ENCODE measurements at places on chromosomes 5 and 9.

- no peak for DNase-seq
Observed at GRCh38 chr5:7868427-7868772, 431 bp downstream of the FASTKD3 start.

DNA sequence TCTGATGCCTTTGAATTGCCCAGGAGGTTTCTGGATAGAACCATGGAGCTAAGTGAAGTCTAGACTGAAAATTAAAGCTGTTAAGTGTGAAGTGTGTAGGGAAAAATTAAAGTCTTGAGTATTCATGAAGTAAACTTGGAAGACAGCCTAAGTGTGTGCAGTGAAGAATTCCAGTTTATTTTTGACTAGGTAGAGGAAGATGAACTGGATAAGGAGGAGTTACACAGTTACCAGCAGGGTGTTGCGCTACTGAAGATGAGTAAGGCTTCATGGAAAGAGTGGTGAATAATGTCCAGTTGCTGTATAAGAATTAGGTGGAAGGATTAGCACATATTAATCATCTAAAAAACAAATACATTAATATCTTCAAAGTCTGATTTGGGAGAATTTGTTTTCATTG is 5.7 kb upstream of the CHD1 start:
- no peak for DNase-seq

DNA sequence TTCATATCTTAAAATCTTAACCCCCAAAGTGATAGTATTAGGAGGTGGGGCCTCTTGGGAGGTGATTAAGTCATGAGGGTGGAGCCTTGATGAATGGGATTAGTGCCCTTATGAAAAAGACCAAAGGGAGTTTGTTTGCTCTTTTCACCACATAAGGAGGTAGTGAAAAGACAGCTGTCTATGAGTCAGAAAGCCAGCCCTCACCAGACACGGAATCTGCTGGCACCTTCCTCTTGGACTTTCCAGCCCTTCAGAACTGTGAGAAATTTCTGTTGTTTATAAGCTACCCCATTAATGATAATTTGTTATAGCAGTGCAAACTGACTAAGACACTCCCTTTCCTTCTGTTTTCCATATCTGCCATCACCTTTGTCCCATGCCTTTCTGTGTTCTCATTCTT is 20.8 kb downstream of the IFNB1 start:
- no peak for DNase-seq

- DNase-seq: no peak
Observed at GRCh38 chr5:72651779-72652178, 144.6 kb upstream of the ZNF366 start.

DNA sequence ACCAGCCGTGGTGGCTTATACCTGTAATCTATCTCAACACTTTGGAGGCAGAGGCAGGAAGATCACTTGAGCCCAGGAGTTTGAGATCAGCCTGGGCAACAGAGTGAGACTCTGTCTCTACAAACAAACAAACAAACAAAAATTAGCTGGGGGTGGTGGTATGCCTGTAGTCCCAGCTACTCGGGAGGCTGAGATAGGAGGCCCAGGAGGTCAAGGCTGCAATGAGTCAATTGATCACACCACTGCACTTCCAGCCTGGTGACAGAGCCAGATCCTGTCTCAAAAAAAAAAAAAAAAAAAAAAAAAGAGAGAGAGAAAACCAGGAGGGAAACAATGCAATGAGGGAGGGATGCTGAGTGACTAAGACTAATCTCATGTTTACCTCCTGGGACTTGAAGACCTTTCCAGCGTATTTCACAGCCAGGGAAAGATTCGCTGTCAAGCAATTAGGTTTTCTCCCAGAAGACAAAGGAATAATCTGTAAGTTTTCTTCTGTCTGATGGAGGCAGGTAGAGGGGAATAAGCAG is 51.1 kb upstream of the MIER3 start:
- no peak for DNase-seq

DNA sequence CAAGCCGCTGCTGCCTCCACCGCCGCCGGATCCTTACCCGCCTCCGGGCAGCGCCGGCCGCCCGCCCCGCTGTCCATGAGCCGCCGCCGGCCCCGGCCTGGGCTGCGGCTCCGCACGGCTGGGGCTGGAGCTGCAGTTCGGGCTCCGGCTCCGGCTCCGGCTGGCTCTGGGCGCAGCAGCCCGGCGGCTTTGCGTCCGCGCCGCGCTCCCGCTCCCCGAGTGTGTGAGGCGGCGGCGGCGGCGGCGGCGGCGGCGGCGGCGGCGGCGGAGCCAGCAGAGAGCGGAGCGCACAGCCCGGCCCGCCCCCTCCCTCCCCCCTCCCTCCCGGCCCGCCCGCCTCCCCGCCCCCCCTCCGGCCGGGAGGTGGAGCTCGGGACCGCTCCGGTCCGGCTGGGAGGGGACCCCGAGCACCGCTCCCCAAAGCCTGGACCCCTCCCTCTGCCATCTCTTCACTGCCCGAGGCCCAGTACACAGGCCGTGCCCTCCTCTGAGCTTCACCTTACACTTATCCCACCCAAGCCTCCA is at the start of gene PCDH1:
PCDH1 (minus strand) TSS at position 225 of the 525 bp plus-strand sequence; CDS start at position 77, 148 bp downstream.
- peak; percentile 64 for DNase-seq

DNA sequence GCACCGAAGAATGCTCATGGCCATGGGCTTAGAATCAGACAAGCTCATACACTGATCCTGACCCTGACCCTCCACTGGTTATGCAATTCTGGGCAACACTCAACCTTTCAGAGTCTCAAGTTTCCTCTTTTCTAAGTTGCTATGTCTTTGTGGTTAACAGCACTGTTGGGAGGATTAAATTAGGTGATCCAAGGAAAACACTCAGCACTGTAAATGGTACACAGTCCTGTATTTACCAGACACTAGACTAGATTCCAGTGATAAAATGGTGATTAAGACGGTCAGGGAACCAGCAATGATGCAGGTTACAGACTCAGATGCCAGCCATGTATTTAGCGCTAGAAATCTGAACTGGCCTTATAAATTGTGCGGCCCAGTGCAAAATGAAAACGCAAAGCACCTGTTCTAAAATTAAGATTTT is 8.1 kb downstream of the ARL15 start:
- DNase-seq: no peak

- DNase-seq: no peak
Observed at GRCh38 chr9:84101964-84102632, 121.5 kb downstream of the RMI1 start.

- no peak for DNase-seq
Observed at GRCh38 chr9:78898234-78898633, 601.3 kb downstream of the PSAT1 start.

GRCh38 chr5:123512611-123513461 is 859 bp downstream of the CSNK1G3 start:
- peak; percentile 30 for DNase-seq
